Stimulated activated CD4-positive, alpha-beta T cell treated with anti-CD3 and anti-CD28 coated beads, Interleukin-1b, Interleukin-23, amount 100 ng/mL, for 1 hour (primary cell): ENCODE measurements at places on chromosomes 11 and 22.
A peak's percentile ranks its signal among the peaks of the same experiment; 100 is the strongest.

GRCh38 chr22:19932367-19933206 is 9.0 kb upstream of the COMT start:
- no peak for DNase-seq

- no peak for DNase-seq
These were observed 2.1 kb downstream of the TSPAN32 start for GRCh38 chr11:2303627-2304505.

DNA sequence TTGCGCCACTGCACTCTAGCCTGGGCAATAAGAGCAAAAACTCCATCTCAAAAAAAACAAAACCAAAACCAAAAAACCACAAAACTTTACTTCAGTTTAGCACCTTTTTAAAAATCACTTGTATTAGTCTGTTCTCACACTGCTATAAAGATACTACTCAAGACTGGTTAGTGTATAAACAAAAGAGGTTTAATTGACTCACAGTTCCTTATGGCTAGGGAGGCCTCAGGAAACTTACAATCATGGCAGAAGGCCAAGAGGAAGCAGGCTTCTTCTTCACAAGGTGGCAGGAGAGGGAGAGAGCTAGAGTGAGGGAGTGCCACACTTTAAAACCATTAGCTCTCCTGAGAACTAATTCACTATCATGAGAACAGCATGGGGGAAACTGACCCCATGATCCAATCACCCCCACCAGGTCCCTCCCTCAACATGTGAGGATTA is 261.3 kb downstream of the TMEM135 start:
- DNase-seq: no peak

- DNase-seq: no peak
These were observed 17.2 kb upstream of the THRSP start for GRCh38 chr11:78046486-78046854.

DNA sequence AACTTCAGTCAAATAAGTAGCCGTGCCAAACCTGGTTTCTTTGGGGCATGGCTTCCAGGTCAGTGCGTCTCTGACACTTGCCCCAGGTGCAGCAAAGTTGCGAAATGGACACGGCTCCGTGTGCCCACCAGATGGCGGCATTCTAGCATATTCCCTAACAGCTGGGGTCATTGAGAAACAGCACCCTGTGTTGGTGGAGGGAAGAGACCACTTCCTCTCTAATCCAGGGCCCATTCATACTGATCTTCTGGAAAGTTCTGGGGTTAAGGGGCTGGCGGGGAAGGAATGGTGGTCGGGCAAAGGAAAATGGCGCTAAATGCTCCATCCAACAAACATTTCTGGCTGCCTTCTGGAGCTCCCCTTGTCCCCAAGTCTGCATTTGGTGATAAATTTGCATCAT is 141.2 kb upstream of the TIMP3 start:
- DNase-seq: no peak

GRCh38 chr11:1542267-1542666 is 29.8 kb downstream of the DUSP8 start:
- DNase-seq: no peak

GRCh38 chr11:2999464-2999998 is 7.4 kb upstream of the NAP1L4 start:
- no peak for DNase-seq

GRCh38 chr11:68074584-68075352 is 35.9 kb downstream of the TCIRG1 start:
- no peak for DNase-seq

DNA sequence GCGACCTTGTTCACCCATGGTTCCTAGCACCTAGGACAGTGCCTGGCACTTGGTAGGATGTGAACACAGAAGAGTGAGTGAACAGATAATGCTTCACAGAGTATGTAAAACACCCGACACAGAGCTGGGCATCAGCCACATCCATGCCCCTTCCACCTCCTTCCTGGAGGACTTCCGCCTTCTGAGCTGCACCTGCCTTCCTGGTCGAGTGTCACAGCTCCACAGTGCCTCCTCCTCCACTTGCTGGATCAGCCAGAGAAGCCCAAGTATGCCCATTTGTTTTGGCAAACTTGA is 20.1 kb downstream of the PRDM11 start:
- DNase-seq: no peak

- no peak for DNase-seq
These were observed at the start of gene FAM83F for GRCh38 chr22:39994566-39995392. Gene FAM83F (plus strand): TSS chr22:39994954. CDS start chr22:39995043, 89 bp downstream.

- no peak for DNase-seq
These were observed 4.6 kb downstream of the ISX start for GRCh38 chr22:35070451-35071093.

DNA sequence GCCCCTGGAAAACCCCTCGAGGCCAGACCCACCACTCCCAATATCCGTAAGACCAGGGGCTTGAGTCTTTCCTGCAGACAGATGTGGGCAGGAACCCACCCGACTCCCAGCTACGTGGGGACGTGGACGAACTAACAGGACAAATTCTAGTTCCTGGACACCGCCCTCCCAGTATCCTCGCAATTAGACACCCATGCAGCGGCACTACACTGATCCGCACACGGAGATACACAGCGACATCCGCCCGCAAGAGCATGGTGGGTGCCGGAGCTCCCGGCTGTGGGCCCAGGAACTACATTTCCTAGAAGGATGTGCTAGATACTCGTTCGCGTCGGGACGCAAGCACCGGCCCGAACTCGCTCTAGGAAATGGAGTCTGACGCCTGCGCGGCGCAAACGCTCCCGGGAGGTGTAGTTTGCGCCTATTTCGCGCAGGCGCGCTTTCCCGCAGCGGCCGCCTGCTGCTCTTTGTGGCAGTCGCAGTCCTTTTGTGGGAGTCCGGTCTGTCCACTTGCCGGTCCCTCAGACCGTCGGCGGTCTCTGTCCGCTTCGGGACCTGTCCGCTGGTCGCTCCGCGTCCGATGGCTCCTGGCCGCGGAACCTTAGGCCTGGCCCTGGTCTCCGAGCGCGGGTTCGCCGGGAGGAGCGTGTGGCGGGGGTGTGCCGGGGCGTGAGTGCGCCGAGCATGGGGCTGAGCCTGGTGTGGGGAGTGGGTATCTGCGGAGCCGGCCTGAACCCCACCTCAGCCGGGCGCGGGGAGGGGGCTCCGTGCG is at the start of gene ZNF74:
TSS of gene ZNF74 (plus strand) at position 447 of the 772 bp plus-strand sequence. CDS start 478 bp downstream, outside the sequence.
- DNase-seq: peak; percentile 62

DNA sequence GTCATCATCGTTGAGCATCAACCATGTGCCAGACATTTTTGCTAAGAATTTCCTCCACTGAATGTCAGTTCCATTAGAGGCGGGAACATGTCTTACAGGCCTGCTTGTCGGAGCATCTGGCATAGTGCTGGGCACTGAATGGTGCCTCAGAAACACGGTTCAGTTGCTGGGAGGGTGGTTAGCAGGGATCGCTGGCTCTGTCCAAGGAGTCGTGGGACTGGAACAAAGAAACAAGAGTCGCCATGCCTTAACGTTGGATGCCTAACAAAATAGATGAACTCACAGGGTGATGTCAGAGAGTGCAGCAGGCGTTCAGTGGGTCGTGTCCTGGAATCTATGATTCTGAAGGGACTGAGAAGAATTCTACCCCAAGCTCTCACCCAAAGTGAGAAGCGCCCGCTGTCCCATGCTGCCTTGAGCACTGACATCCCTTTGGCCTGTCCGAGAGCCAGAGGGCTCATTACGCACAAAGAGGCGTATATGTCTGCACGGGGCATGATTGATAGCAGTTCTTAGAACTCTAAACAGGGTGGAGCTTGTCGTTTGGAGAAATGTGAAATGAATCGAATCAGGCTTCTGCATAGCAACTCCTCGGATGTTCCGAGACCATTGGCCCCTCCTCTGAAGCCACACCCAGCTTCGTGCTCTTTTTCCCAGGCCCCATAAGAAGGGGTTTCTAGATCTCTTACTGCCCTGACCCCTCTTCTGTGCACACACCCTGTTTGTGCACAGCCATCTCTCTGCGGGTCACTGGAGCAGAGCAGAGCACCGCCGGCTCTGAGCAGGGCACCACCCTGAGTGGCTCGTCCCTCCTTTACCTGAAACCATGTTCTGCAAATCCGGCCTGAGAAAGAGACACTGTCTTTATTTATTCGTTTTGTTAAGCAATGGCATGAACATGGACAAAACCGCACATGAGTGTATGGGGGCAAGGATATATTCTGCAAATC is 113.1 kb upstream of the B3GAT1 start:
- DNase-seq: no peak

DNA sequence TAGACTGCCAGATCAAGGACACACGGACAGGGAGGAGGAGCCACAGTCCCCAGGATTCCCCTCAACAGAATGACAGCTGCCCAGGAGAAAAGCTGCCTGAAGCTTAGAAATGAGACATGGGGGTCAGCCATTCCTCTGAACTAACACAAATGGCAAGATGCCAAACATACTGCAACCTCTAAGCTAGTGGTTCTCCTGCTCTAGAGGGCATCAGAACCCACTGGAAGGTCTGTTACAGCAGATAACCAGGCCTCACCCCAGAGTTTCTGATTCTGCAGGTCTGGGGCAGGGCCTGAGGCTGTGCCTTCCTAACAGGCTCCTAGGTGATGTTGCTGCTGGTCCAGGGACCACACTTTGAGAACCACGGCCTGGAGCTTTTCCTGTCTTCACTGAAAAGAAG is 28.6 kb upstream of the BID start:
- no peak for DNase-seq

GRCh38 chr11:91209751-91210150 is 986.9 kb upstream of the CHORDC1 start:
- no peak for DNase-seq

- DNase-seq: no peak
These were observed 15.9 kb upstream of the APOBEC3A start for GRCh38 chr22:38941488-38941987.

DNA sequence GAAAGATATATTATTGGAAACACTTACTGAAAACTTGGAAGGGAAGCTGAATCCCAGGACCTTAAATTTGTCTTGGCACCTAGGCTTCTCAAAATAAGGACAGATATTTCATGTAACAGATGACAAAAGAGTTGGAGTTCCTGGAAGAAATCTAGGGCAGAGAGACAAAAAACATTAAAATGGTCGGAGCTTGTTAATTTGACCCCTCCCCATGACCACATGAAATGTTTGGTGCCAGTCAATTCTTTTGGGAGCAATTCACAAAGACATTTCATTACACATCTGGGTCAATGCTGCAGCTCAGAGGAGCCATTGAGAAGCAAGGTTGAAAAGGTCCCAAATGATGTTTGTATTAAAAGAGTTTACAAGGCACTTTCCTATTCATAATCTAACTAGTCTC is 162.0 kb upstream of the GUCY1A2 start:
- DNase-seq: no peak

DNA sequence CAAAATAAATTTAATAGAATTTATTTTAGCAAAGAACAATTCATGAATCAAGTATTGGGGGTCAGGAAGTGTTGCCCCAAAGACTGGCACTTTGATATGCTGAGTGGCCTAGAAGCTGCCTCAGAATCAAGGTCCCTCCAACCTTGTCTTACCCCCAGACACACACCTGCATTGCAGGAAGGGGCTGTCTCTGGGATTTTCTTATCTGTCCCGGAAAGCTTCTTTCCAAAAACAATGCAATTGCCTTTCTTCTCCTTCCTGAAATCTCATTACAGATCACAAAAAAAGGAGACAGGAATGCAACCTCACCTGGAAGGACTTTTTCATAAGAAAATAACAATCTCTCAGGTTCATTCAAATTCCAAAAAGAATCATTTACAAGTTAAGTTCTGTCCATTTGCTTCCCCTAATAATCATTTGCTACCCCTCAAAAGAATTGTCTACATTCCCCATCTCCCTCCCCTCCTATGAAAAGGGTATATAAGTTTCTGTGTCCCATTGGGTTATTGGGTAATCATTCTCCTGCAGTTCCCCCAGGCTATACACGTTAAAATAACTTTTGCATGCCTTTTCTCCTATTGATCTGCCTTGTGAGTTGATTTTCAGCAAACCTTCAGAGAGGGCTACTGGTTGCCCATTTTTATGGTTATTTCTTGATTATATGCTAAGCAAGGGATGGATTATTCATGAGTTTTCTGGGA is 21.3 kb downstream of the OR10A6 start:
- DNase-seq: no peak

DNA sequence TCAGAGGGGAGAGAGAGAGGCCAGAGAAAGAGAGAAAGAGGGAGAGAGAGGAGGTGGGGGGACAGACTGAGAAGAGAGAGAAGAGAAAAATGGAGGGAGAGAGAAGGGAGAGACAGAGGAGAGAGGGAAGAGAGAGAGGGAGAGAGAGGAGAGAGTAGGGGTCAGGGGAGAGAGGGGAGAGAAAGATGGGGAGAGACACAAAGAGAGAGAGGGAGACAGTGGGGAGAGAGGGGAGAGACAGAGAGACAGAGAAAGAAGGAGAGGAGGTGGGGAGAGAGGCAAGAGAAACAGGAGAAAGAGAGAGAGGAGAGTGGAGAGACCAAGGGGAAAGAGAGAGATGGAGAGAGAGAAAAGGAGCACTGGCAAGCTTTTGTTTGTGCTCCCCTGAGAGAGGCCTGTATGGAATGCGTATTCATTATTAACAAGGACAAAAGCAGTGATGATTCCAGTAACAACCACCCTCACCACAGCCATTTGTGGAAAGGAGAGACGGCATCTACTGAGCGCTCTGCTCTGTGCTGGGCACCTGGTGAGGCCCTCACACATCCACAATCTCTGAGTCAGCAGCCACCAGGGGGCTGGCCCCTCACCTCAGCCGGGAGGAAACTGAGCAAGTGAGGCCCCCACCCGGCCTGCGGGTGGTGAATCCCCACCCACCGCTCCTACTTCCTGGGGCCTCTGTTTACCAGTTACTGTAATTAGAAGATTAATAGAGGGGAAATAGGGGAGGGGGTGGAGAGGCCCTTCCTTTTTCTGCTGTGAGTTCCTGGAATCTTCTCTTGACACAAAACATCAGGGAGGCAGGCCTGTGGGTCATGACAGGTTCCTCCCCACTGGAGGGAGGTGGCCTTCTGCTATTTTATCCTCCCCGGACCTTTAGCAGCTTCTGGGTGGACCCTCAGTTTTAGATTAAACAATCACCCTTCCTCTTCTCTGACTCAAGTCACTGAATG is 14.6 kb upstream of the MIAT start:
- peak; percentile 56 for DNase-seq

DNA sequence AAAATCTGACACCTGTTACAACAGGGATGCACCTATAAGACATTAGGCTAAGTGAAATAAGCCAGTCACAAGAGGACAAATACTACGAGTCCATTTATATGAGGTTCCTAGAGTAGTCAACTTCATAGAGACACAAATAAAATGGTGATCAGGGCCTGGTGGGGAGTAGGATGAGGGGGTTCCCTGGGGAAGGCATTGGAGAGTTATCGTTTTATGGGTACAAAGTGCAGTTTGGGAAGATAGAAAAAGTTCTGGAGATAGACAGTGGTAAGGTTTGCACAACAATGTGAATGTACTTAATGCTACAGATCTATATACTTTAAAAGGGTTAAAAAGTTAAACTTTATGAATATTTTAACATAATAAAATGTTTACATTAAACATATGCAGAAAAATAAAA is 31.4 kb upstream of the B3GNT6 start:
- DNase-seq: no peak

- peak; percentile 40 for DNase-seq
These were observed 13.4 kb downstream of the SYT7 start for GRCh38 chr11:61567286-61568061.

DNA sequence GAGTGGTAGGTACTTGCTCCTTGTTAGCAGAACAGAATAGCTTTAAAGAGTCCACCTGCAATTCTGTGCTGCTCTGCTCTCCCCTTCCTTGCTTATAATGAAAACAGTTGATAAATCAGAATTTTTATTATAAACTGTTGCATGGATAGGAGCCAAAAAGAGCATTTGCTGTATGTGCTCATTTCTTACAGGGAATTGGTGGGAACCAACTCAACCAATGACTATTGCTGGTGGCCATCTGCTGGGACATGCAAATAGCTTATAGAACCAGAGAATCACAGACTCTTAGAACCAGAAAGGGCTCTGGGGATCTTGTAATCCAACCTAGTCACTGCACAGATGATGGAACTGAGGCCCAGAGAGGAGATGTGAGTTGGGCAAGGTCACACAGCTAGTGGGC is 43.1 kb upstream of the NECTIN1 start:
- DNase-seq: no peak
